ENCODE measurements at places on chromosomes 1 and 21.

- no peak for DNase-seq
Measured at GRCh38 chr1:92306020-92306419, 7.2 kb downstream of the RPAP2 start.

- DNase-seq: no peak
Measured at GRCh38 chr1:29398431-29398830, 162.1 kb downstream of the PTPRU start.

- no peak for DNase-seq
Measured at GRCh38 chr1:18009478-18009961, 98.1 kb upstream of the IGSF21 start.

GRCh38 chr1:72280711-72281110, 1.6 kb downstream of the NEGR1 start:
- peak; percentile 27 for DNase-seq

- peak; percentile 54 for DNase-seq
Measured at GRCh38 chr1:19484798-19485361, 459 bp downstream of the CAPZB start.

- no peak for DNase-seq
Measured at GRCh38 chr1:224668984-224669383, 52.9 kb downstream of the CNIH3 start.

DNA sequence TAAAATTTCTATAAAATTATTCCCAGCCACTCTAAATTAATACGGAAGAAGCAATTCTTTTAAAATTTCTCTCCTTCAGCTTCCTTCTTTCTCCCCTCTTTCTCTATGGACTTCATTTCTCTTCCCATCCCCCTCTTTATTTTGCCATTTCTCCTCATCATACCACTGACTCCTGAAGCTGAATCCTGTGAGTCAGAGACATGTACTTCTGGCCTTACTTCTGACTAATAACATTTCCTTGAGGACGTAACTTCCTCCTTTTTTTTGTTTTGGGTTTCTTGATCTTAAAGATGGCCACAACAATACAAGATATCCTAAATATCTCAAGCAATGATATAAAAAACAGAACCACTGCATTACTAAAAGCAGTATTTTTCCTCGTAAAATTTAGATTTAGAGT, 63.6 kb upstream of the DENND1B start:
- peak; percentile 57 for DNase-seq

DNA sequence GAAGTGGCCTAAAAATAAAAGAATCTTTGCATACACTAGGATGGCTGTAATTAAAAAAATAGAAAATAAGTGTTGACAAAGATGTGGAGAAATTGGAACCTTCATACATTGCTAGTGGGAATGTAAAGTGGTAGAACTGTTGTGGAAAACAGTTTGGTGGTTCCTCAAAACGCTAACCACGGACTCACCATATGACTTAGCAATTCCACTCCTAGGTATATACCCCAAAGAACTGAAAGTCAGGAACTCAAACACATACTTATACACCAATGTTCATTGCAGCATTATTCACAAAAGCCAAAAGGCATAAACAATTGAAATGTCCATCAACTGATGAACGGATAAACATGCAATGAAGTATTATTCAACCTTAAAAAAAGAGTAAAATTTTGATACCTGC, 10.8 kb upstream of the HMGCL start:
- no peak for DNase-seq

GRCh38 chr1:65141394-65141793, 6.6 kb upstream of the AK4 start:
- DNase-seq: peak; percentile 58

DNA sequence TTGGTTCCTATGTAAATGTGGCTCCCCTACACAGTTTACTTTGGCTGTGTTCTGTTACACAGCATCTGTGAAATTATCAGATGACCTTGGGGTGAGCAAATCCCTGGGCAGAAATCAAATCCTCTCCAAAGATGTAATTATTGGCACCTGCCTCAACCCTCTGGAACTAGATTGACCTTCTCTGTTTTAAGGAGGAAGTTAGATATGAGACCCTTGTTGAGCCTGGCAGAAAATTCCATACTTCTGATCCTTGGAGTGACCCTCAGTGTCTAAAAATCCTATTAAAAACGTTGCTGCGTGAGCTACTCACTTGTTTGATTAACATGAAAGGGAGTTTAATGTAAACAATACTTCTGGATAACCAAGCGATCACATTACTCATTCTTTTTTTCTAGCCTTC, 122.0 kb downstream of the CLIC6 start:
- DNase-seq: no peak

GRCh38 chr1:29240986-29241385, 4.7 kb downstream of the PTPRU start:
- DNase-seq: no peak

- no peak for DNase-seq
Measured at GRCh38 chr1:156509424-156510034, 9.0 kb upstream of the MEF2D start.

DNA sequence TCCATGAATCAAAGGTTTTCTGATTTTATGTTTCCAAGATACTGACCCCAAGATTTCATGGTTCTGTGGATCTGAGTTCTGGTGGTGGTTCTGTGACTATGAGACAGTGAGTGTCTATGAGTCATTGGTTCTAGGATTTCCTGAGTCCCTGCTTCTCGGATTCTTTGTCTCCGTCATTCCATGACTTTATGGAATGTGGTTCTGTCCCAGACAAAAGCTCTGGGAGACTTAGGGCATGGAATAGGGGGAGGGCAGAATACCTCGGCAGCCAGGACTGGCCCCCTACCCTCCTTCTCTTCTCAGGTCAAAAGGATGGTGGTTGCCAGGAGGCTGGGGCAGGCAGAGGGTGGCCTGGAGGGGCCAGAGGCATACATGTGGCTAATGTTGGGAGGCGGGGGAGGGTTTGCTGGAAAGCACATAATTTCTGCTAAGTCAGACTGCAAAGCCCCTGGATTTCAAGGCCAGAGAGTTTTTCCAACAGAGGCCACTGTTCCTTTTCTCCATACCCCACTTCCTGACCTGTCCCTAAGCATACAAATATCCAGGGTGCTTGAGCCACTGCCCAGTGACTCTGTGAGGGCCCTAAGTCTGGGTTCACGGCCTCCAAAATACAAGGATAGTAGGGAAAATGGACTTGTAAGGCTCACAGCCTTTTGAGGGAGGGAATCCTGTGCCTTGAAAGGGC, 17.2 kb downstream of the CDCP2 start:
- peak; percentile 19 for DNase-seq

DNA sequence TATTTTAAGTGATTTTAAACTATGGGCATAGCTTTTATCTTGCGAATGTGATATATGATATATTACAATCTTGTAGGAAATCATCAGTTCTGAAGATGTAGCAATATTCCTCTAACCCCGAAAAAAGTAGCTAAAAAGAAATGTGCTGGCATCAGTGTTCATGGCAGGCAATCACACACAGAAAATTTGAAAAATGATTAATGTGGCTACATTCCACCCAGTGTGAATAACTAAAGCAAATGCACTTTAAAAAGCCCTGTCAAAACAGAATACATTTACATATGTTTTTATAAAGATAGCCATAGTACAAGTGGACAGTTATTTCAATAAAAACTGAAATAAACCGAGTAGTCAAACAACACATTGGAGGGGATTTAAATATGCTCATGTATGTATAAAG, 260.2 kb downstream of the HHAT start:
- peak; percentile 15 for DNase-seq

GRCh38 chr1:186670297-186671135, 9.7 kb downstream of the PTGS2 start:
- no peak for DNase-seq
